ENCODE measurements at places on chromosomes 4 and X.

DNA sequence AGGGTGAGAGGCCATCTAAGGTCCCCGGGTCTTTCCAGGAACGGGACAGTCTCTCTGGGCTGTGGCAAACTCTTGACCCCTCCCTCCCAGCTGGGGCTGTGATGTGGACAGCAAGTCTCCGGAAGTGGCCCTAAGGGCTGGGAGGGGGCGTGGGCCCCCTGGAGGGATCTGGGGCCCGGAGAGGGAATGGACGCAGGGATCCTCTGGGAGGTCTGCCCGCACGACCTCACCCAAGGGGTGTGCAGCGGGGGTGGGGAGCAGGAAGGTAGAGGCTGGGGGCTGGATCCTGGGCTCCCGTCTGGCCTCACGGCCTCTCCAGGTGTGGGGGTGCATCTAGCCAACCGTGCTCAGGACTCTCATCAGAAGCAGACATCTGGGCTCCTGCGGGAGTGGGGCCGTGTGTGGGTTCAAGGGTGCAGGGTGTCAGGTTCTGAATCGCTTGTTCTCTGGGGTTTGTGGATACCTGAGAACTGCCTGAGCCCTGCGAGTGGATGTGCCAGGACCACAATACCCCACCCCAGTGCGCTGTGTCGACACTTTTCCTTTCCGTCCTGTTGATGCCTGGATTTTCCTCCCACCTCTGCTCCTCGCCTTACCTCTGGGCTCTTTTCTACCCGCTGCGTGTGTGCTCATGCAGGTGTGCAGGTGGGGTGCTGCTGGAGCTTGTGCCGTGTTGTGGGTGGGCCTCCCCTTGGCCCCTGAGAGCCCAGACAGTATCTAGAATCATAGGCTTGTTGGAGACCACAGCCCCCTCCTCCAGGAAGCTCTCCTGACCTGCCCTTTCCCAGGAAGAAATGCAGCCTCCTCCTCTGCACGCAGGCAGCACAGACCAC, 915 bp downstream of the CPZ start:
- no peak for DNase-seq

GRCh38 chrX:16606142-16606720, 43.7 kb upstream of the S100G start:
- DNase-seq: no peak

- DNase-seq: no peak
These were observed 47.8 kb downstream of the ACOX3 start for GRCh38 chr4:8392591-8393190.

DNA sequence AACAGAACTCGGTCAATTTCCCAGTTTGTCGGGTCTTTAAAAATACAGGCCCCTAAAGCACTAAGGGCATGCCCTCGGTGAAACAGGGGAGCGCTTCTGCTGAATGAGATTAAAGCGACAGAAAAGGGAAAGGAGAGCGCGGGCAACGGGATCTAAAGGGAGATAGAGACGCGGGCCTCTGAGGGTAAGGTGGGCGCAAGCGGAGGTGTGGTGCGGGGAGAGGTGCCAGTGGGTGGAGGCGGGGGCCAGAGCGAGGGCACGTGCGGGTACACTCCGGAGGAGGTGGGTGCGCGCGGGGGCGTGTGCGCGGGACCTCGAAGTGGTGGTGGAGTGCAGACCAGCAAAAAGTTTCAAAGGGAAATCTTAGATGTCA, 787 bp upstream of the TET2 start:
- no peak for DNase-seq

DNA sequence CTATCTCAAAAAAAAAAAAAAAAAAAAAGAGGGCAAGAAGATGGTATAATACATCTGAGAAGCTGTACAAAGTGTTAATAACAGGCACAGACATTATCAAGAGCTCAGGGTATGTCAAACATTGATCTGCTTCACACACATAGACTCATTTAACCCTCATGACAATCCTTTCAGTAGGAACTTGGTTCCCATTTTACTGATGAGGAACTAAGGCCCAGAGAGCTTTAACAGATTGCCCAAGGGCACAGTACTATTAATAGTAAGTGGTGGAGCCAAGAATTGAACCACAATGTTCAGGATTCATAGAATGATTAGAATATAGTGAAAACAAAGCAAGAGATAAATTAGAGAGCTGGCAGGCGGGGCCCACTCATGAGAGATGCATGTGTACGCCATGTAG, 154.4 kb downstream of the EFHC2 start:
- no peak for DNase-seq

DNA sequence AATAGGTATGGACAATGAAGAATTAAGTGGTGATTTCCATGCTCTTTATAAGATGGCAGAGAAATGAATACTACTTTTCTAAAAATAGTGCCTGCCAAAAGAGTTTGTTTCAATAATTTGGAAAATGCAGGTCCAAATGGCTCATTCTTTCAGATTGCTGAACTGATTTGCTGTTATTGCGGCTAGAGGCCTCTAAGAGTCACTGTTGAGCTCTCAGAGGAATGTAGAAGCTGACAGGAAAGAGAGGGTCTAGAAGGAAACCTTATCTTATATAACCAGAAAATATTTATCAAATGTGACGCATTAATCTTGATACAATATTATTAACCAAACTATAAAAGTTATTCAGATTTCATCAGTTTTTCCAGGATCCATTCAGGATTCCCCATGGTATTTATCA, 65.7 kb upstream of the PAGE1 start:
- DNase-seq: no peak

- DNase-seq: no peak
These were observed 7.1 kb downstream of the CPZ start for GRCh38 chr4:8599657-8600056.

DNA sequence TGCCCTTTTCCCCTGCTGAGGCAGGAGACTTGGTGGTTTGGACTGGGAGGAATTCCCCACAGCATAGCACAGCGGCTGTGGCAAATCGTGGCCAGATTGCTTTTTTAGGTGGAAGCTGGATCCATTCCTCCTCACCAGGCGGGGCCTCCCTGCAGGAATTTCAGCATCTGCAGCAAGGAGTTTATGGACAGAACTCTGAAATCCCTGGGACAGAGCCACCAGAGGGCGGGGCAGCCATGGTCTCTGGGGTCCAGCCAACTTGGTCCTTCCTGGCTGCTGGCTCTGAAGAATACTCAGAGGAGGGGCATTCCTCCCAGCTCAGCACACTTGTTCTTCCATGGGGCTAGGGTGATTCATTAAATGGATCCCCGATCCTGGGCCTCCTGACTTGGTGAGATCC, 794.3 kb downstream of the SH3BGRL start:
- DNase-seq: no peak

DNA sequence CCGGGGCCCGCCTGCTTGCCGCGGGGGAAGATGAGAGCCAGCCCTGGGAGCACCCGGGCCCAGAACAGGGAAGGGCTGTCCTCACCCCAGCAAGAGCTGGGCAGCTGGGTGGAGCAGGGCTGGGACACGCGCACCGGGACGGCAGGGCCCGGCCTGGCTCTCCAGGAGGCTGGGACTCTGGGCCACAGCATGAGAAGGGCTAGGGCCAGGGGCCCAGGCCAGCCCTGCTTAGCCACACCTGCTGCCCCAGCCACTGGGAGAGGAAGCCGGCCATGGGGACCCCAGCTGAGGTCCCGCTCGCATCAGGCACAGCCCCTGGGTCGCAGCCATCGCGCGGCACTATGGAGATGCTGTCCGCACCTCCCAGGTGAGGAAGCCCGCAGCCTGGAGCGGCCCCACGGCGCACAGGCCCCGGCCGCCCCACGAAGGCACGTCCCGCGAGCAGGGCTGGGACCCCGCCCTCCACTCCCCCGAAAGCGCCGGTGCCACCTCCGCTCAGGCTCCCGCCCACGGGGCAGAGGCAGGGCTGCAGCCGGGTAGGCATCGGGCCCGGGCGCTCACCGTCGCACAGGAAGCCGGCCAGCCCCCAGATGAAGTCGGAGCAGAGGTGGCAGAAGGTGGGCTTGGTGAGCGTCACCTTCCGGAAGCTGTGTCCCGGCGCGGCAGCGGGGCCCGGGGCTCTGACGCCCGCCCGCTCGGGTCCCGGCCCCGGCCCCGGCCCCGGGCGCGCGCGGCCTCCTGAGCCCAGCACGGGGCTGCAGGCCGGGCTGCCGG, 531 bp downstream of the DGKQ start:
- DNase-seq: no peak

DNA sequence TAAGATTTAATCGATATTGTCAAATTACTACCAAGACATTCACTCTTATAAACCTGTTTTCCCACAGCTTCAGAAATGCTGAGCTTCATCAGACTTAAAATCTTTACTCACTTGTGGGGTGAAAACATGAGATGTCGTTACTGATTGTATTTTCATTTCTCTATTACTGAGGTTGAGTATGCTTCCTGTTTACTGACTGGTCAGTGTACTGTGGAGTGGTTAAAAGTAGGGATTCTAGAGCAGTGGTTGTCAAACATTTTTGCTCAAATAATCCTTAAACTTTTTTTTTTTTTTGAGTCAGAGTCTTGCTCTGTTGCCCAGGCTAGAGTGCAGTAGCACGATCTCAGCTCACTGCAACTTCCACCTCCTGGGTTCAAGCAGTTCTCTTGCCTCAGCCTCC, 50.3 kb downstream of the NSUN7 start:
- DNase-seq: no peak

- no peak for DNase-seq
These were observed 18.8 kb downstream of the L1CAM start for GRCh38 chrX:153867139-153867538.

Data from anterior cingulate cortex (tissue), 58 donors.